ENCODE measurements at places on chromosomes 7 and 10.

DNA sequence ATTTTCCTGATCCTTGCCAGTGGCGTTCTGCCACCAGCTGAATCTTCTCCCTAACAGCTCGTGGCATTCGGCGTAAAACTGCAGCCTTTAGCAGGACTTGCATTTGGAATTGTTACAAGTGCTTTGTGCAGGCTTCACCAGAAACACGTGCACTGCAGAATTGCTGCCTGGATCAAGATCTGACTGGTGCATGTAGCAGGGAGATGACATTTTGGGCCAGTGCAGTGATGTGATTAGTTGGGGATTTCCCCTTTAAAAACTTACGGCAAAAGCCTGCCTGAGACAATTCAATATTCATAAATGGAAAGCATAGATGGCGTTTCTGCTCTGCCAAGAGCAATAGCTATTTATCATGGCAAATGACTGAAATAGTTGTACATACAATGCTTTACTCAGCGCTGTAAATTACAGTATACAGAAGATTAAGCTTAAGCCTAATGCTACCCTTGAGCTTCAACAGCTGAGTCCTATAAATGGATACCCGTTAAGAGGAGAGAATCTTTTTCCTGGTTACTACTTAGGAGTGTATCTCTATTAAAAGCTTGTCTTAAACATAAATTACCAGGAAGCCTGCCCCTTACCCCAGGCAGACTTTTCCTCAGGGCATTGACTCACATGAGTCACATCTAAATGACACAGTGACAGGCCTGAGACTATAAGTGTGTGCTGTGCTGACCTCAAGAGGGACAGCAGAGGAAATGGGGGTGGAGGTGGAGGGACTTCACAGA, 106.3 kb downstream of the ATXN7L1 start:
- peaks cover 11% of the 10 kb centered on the region for H3K4me1 ChIP-seq
- no peaks in the 10 kb centered on the region for H3K36me3 ChIP-seq
- no peak overlapping the region for H3K4me3 ChIP-seq
- DNase-seq: peak; percentile 21
- H3K27ac ChIP-seq: peak overlapping the region; percentile 72

GRCh38 chr10:77647543-77648293, 10.1 kb upstream of the KCNMA1 start:
- no peaks in the 10 kb centered on the region for H3K4me1 ChIP-seq
- no peak overlapping the region for H3K27ac ChIP-seq
- H3K36me3 ChIP-seq: no peaks in the 10 kb centered on the region
- no peaks in the 10 kb centered on the region for H3K27me3 ChIP-seq
- H3K4me3 ChIP-seq: no peak overlapping the region

GRCh38 chr7:138934861-138935260, 46.3 kb downstream of the KIAA1549 start:
- no peaks in the 10 kb centered on the region for H3K36me3 ChIP-seq
- H3K27ac ChIP-seq: peak overlapping the region; percentile 47
- DNase-seq: no peak
- H3K27me3 ChIP-seq: no peaks in the 10 kb centered on the region
- no peak overlapping the region for H3K4me3 ChIP-seq
- peaks cover 19% of the 10 kb centered on the region for H3K4me1 ChIP-seq

DNA sequence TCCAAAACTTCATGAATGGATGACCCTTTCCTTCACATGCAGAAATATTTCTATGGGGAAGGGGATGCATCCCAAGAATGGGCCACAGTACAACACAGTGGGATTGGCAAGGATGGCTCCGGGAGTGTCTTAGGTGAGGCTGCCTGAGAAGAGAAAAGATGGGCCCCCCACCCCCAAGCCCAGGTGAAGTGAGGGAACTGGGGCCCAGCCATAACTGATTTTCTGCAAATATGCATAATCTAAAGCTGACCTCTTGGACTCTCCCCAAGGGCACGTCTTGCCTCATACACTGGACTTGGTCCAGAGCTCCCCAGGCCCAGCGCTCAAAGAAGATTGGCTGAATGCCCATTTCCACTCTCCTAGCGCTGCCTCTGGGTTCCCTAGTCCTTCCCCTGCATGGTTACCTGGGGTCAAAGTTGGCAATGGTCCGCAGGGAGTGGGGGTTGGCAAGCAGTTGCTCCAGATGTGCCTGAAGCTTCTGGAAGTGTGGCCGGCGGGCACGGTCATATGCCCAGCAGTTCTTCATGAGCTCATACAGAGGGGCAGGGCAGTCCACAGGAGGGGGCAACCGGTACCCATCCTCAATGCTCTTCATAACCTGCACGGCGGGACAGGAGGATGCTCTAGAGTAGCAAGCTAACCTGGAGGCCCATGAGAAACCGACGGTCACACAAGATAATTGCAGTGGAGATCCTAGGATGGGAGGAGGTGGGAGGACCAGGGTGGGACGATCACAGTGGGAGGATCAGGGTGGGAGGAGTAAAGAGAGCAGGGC, 12.3 kb downstream of the ZYX start:
- no peak overlapping the region for H3K4me3 ChIP-seq
- DNase-seq: no peak
- no peaks in the 10 kb centered on the region for H3K27me3 ChIP-seq
- peaks cover 21% of the 10 kb centered on the region for H3K4me1 ChIP-seq

GRCh38 chr7:20383351-20383750, 52.7 kb downstream of the ITGB8 start:
- no peak overlapping the region for H3K4me3 ChIP-seq
- no peaks in the 10 kb centered on the region for H3K4me1 ChIP-seq
- peaks cover 6% of the 10 kb centered on the region for H3K36me3 ChIP-seq
- H3K27ac ChIP-seq: no peak overlapping the region

GRCh38 chr7:135200821-135201331, 10.4 kb downstream of the WDR91 start:
- H3K36me3 ChIP-seq: peaks cover 47% of the 10 kb centered on the region
- no peak overlapping the region for H3K4me3 ChIP-seq
- peaks cover 3% of the 10 kb centered on the region for H3K4me1 ChIP-seq
- DNase-seq: no peak
